Mucosa of descending colon (tissue), 3 donors: ENCODE measurements at places on chromosomes 5 and 9. TPM values are rescaled to one million over a fixed set of nuclear protein-coding genes. Genes with fewer than 3 reads are reported as not detected.

SEC24A gene
- total RNA-seq: 23.0 TPM

NPR3 gene
- 24.0 TPM for total RNA-seq

HRH2 gene
- total RNA-seq: 0.32 TPM

PKN3 gene
- total RNA-seq: 3.8 TPM

KCTD16 gene
- total RNA-seq: 0.07 TPM

MARVELD2 gene
- total RNA-seq: 22.9 TPM

ADGRV1 gene
- total RNA-seq: 4.5 TPM

ZNF462 gene
- 34.8 TPM for total RNA-seq

ITGA1 gene
- total RNA-seq: 42.0 TPM

NR6A1 gene
- total RNA-seq: 7.0 TPM

IFNE gene
- not detected for total RNA-seq

LCN10 gene
- 5.1 TPM for total RNA-seq

TYRP1 gene
- total RNA-seq: 0.23 TPM

PRKACG gene
- total RNA-seq: not detected

RALGDS gene
- total RNA-seq: 38.3 TPM

TAF11L10 gene
- total RNA-seq: not detected

TMEM252 gene
- total RNA-seq: 0.46 TPM

LRRTM2 gene
- total RNA-seq: 0.24 TPM

VCP gene
- 174 TPM for total RNA-seq

PCDHA1 gene
- not detected for total RNA-seq

GPBP1 gene
- 59.8 TPM for total RNA-seq

IL5 gene
- not detected for total RNA-seq

MCTP1 gene
- total RNA-seq: 7.7 TPM

STXBP1 gene
- 11.8 TPM for total RNA-seq

SLC6A3 gene
- not detected for total RNA-seq

C5orf58 gene
- not detected for total RNA-seq

UBE2QL1 gene
- total RNA-seq: 0.26 TPM

KLHL3 gene
- 4.2 TPM for total RNA-seq
